ENCODE measurements at places on chromosomes 12 and 14. TPM values are rescaled to one million over a fixed set of nuclear protein-coding genes. Genes with fewer than 3 reads are reported as not detected.

ATL1 gene
- 1.8 TPM for total RNA-seq

SMAGP gene
- 0.13 TPM for total RNA-seq

CMKLR1 gene
- total RNA-seq, result not detected

EP400 gene
- total RNA-seq, result 47.1 TPM

SERPINA12 gene
- not detected for total RNA-seq

SPTB gene
- 0.29 TPM for total RNA-seq

PEX5 gene
- 21.4 TPM for total RNA-seq

KCNJ8 gene
- not detected for total RNA-seq

C1QL4 gene
- total RNA-seq, result not detected

SAMD15 gene
- total RNA-seq, result 0.29 TPM

CYP46A1 gene
- total RNA-seq, result 0.04 TPM

NFATC4 gene
- 0.66 TPM for total RNA-seq

LTB4R gene
- 11.6 TPM for total RNA-seq

POTEG gene
- not detected for total RNA-seq

MYO1H gene
- not detected for total RNA-seq

FGF23 gene
- total RNA-seq, result not detected

SPPL3 gene
- total RNA-seq, result 33.7 TPM

LALBA gene
- total RNA-seq, result not detected

POTEM gene
- total RNA-seq, result not detected

FITM1 gene
- total RNA-seq, result 0.58 TPM

SMARCD1 gene
- total RNA-seq, result 57.3 TPM

BATF gene
- 123 TPM for total RNA-seq

KTN1 gene
- 93.7 TPM for total RNA-seq

ESPL1 gene
- total RNA-seq, result 92.1 TPM

OR4E2 gene
- not detected for total RNA-seq

EML1 gene
- total RNA-seq, result 3.6 TPM

GPRC5A gene
- total RNA-seq, result 0.99 TPM

APOF gene
- total RNA-seq, result not detected

HNF1A gene
- total RNA-seq, result not detected

ALX1 gene
- not detected for total RNA-seq
